Tibial nerve (tissue), 4 donors: ENCODE measurements at places on chromosomes 2 and 18.

GRCh38 chr2:134074619-134075018 lies 179.3 kb upstream of the MGAT5 start:
- H3K4me1 ChIP-seq = no peaks in the 10 kb centered on the region
- DNase-seq = no peak
- H3K4me3 ChIP-seq = no peak overlapping the region
- H3K27me3 ChIP-seq = no peaks in the 10 kb centered on the region
- no peaks in the 10 kb centered on the region for H3K36me3 ChIP-seq

GRCh38 chr18:35514283-35514682 lies 16.5 kb upstream of the INO80C start:
- DNase-seq = no peak
- H3K4me3 ChIP-seq = no peak overlapping the region
- no peak overlapping the region for H3K27ac ChIP-seq
- H3K27me3 ChIP-seq = no peaks in the 10 kb centered on the region

DNA sequence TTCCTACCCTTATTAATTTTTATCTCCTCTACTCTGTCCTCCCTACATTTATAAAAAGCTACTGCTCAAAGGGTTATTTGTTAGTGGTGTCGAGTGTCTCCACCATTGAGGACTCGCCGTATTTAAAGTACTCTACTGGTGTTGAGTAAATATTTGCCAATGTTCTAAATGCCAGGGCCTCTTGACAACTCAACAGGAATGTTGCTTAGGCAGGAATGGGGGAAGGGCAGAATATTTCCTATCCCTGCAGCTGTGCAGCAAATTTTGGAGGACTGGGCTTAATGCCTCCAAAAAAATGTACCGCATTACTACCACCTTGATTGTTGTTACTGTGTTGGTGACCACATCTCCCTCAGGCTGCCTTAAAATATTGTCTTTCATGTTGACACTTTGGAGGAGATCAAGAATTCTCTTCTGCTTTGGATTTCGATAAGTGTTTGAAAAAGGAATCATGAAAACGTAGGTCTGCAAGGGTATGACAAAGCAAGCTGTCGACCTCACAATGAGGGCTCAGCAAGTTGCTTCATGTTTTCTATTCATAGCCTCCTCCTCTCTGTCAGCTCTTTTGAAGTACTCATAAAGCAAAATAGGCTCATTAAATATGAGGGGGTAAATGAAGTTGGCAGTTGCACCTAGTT lies 84.3 kb downstream of the EFEMP1 start:
- no peaks in the 10 kb centered on the region for H3K36me3 ChIP-seq
- no peaks in the 10 kb centered on the region for H3K4me1 ChIP-seq
- H3K27ac ChIP-seq = no peak overlapping the region
- DNase-seq = no peak
- no peaks in the 10 kb centered on the region for H3K27me3 ChIP-seq

- peak overlapping the region; percentile 18 for H3K4me3 ChIP-seq
- DNase-seq = no peak
- no peaks in the 10 kb centered on the region for H3K36me3 ChIP-seq
- no peaks in the 10 kb centered on the region for H3K27me3 ChIP-seq
- H3K27ac ChIP-seq = peak overlapping the region; percentile 61
These were observed 14.1 kb downstream of the KLF11 start for GRCh38 chr2:10057231-10058107.

DNA sequence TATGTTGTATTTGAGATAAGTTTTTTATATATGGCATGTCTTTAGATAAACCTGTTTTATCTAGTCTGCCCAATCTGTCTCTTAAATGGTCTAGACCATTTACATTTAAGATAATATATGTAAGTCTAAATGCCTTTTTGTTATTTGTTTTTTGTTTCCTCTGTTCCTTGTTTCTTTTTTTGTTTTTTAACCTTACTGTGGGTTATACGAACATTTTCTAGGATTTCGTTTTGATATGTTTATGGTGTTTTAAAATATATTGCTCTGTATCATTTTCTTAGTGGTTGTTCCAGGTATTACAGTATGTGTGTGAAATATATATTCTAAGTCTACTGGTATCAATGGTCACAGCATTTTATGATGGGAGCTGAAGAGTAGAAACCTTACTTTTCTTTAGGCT lies 13.3 kb downstream of the BCL2L11 start:
- no peak overlapping the region for H3K4me3 ChIP-seq
- DNase-seq = no peak
- H3K27ac ChIP-seq = no peak overlapping the region
- H3K27me3 ChIP-seq = no peaks in the 10 kb centered on the region
- H3K4me1 ChIP-seq = no peaks in the 10 kb centered on the region
- peaks cover 18% of the 10 kb centered on the region for H3K36me3 ChIP-seq

GRCh38 chr2:149687052-149687427 lies 99.5 kb upstream of the MMADHC start:
- no peaks in the 10 kb centered on the region for H3K36me3 ChIP-seq
- no peak overlapping the region for H3K4me3 ChIP-seq
- DNase-seq = no peak
- no peaks in the 10 kb centered on the region for H3K4me1 ChIP-seq

- no peak for DNase-seq
- no peaks in the 10 kb centered on the region for H3K27me3 ChIP-seq
- H3K36me3 ChIP-seq = no peaks in the 10 kb centered on the region
- H3K4me1 ChIP-seq = peaks cover 23% of the 10 kb centered on the region
- no peak overlapping the region for H3K4me3 ChIP-seq
These were observed 2.5 kb downstream of the PDK1 start for GRCh38 chr2:172558372-172558771.

DNA sequence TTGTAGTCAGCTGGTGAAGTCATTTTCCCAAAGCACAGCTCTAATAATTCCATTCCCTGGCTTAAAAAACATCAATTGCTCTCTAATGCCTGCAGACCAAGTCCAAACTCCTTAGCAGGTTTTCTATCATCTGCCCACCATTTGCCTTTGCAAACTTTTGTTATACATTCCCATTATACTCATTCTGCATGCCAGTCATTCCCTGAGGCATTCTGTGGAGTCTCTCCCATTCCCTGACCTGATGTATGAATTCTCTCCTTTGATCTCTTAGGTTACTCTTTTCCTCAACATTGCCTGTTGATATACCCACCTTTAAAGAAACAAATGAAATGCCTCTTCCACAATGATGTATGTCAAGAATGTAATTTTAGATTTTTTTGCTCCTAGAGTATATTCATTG lies 852.0 kb upstream of the FSHR start:
- no peaks in the 10 kb centered on the region for H3K36me3 ChIP-seq
- no peak overlapping the region for H3K27ac ChIP-seq
- no peaks in the 10 kb centered on the region for H3K4me1 ChIP-seq
- H3K27me3 ChIP-seq = no peaks in the 10 kb centered on the region

DNA sequence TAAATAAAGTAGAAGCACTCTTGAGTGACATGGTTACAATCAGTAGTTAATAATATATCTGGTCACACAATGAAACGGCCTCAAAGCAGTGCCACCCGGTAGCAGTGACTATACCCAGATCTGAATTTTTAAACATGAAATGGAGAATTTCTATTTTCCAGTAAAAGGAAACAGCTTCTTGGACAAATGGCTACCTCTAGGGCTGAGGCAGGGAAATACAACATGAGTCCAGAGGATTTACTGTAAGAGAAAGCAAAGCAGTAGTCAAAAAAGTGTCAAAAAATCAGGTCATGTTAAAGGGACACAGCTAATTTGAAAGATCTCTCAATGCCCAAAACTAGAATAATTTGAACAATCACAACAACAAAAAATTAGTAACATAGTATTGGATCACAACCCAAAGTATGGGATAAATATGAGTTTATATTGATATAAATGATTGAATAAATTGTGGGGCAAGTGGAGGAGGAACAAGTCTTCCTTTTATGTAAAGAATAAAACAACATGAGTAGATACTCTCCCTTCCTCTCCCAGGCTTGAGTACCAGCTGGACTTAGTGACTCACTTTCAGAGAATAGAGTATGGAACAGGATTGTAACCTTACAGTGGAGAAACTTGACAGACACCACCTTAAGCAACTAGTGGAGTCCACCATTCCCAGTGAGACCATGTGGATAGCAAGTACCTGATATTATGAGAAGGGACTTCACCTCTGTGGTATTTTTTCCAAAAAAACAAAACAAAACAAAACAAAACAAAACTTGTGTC lies 180.8 kb downstream of the MBD2 start:
- H3K27ac ChIP-seq = no peak overlapping the region
- H3K27me3 ChIP-seq = no peaks in the 10 kb centered on the region
- no peak overlapping the region for H3K4me3 ChIP-seq

- no peaks in the 10 kb centered on the region for H3K27me3 ChIP-seq
- no peak overlapping the region for H3K4me3 ChIP-seq
- H3K4me1 ChIP-seq = no peaks in the 10 kb centered on the region
- H3K36me3 ChIP-seq = no peaks in the 10 kb centered on the region
- no peak overlapping the region for H3K27ac ChIP-seq
- DNase-seq = no peak
These were observed 95.5 kb downstream of the CCDC102B start for GRCh38 chr18:68893354-68893753.
